ENCODE measurements at places on chromosomes 2 and 18.

GRCh38 chr2:108320326-108320922 lies 31.7 kb downstream of the SULT1C2 start:
- no peak for DNase-seq

DNA sequence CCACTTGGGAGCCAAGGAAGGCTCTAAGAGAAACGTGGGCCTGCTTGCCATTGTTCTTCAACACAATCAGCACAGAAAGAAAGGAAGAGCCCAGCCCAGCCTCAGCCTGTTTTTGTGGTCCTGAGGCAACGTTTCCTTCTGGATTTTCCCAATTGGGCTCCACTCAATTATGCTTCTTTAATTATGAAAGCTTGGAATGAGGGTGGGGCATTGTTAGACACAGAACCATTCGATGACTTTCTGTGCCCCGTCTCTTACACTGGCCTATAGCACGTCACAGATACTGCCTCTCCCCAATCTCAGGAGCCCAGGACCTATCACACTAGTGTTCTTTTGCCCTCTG lies 207.4 kb downstream of the ZFP36L2 start:
- DNase-seq: no peak

GRCh38 chr2:113081488-113082210 lies 13.9 kb downstream of the IL1F10 start:
- DNase-seq: no peak

- no peak for DNase-seq
Observed at GRCh38 chr2:139622691-139623090, 842.5 kb upstream of the NXPH2 start.

GRCh38 chr2:166784296-166784946 lies 103.9 kb upstream of the XIRP2 start:
- no peak for DNase-seq

DNA sequence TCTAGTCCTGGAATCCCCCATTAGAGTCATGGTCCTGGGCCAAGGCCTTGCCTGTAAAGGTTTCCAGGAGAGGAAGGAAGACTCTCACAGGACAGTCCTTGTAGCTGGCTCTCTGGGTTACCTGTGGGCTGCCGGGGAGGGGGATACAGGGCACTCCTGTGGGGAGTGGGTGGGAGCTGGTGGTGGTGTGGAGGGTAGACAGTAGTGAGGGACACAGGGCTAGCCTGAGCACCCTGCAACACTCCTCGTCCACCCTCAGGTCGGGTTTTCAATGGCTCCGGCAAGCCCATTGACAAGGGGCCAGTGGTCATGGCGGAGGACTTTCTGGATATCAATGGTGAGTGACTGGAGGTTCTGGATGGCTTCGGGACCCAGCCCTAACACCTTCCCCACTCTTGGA lies 19.7 kb upstream of the ANKRD53 start:
- no peak for DNase-seq

DNA sequence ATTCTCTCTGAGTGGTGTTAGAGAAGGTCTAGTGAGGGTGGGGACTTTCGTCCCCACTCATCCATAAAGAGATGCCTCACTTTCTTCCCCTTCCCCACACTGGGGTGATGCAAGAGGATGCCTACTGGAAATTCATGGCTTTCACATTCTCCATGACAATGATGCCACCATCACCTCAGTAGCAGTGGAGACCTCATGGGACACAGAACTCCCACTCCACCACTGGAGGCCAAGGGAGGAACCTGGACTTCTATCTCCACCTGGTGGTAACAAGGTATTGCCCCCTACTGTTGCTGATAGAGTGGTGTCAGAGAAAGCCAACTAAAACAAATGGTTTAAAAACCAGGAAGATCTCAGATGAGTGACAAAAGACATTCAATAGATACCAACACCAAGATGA lies 110.9 kb downstream of the INHBB start:
- DNase-seq: no peak

- DNase-seq: no peak
Observed at GRCh38 chr2:19209575-19210341, 148.7 kb downstream of the OSR1 start.

- no peak for DNase-seq
Observed at GRCh38 chr2:109305490-109306167, 176.6 kb downstream of the SH3RF3 start.

GRCh38 chr2:186558512-186559276 lies 31.2 kb upstream of the ITGAV start:
- DNase-seq: no peak

DNA sequence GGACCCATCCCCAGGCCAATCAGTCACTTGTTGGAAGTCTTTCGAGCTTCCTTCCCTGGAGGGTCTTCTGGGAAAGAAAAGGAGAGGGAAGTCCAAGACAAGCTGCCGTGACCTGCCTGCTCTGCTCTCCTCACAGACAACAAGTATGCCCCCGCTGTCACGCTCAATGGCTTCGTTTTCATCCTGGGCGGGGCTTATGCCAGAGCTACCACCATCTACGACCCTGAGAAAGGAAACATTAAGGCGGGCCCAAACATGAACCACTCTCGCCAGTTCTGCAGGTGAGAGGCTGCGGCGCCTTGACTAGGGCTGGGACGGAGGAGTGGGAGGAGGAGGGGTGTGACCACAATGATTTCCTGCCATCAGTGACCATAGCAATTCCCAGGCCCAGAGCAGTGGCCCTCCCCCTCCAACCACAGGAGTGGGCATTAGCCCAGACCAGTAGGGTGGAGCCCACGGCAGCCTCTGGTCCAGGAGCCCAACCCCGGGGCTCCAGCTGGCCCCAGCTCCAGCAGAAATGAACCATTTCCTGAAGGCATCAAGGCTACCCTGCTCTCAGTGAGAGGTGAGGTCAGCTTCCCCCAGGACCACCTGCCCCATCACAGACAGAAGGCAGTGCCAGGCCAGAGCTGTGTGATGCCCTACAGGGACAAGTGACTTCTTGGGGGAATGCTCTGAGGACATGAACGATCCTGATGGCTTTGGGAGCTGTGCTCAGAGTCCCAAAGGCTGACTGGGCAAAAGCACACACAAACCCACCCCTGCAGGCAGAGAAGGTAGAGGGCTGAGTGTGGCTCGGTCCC lies 223.1 kb downstream of the ATAD2B start:
- no peak for DNase-seq

GRCh38 chr18:14936313-14936712 lies 188.3 kb downstream of the ANKRD30B start:
- DNase-seq: no peak
